ENCODE measurements at places on chromosomes 7 and 10.

DNA sequence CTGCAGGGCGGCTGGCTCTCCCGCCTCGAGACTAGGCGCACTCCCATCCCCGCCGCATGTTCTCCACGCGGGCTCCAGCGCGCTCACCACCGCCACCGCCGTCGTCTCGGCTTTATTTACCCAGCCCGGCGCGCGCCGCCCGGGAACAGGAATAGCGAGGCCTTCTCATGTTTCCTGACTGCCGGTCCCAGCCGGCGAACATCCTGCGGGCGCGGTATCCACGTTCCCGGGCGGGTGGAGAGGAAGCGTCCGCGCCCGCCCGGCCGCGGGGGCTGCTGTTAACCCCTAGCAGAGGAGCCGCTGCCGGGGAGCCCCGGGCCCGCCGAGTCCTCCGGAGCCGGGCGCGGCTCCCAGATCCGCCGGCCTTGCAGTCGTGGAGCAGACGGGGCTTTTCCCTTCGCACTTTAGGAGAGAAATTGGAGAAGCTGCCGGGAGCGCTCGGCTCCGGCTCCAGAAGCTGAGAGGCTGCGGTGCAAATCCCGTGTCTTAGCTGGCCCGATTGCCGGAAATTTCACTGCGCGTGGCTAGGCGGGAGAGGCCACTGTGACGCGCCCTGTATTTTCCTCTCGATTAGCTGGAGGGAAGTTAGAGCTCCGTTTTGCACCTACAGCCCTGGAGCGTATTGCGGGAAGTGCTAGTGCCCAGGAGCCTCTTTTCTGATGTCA, at the start of gene MKX:
Gene MKX, minus strand, starts transcription at position 88 of the 665 bp plus-strand sequence. CDS start 2,404 bp downstream, outside the sequence.
- no peak for DNase-seq

DNA sequence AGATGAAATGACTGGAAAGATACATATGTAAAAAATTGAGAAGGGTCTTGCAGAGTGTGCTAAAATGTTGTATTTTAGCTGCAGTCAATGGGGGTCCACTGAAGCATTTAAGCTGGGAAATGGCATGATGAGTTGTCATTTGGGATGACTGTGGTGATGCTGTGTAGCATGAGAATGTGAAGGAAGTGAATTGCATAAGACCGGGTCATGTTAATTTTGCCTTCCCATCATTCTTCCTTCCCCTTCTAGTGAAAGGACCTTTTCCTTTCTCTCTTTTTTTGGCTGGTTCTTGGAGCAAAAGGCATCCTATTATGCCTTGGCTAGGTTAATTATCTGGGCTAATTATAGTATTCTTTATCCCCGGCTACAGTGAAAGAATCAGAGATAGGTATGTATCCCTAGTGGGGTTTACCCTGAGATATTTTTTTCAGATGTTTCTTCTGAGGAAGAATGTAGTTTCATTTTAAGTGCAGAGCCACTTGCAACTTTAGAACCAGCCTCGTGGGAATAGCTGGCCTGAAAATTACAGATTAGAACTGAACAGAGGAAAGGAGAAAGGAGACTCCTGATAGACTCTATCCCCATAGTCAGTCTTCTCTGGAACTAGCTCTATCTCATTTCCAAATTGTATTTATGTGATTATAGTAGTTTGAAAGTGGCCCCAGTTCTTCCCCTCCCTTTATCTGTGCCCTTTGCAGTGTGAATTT, 93.6 kb downstream of the HGF start:
- no peak for DNase-seq

DNA sequence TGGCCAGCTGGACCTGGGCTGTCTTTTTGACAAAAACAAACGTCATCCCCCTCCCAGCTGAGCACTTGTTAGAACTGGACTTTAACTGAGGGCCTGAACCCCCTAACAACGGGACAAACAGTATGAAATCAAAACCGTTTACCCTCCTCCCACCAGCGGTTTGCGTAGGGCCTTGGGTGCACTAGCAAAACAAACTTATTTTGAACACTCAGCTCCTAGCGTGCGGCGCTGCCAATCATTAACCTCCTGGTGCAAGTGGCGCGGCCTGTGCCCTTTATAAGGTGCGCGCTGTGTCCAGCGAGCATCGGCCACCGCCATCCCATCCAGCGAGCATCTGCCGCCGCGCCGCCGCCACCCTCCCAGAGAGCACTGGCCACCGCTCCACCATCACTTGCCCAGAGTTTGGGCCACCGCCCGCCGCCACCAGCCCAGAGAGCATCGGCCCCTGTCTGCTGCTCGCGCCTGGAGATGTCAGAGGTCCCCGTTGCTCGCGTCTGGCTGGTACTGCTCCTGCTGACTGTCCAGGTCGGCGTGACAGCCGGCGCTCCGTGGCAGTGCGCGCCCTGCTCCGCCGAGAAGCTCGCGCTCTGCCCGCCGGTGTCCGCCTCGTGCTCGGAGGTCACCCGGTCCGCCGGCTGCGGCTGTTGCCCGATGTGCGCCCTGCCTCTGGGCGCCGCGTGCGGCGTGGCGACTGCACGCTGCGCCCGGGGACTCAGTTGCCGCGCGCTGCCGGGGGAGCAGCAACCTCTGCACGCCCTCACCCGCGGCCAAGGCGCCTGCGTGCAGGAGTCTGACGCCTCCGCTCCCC, at the start of gene IGFBP1:
Gene IGFBP1, plus strand, starts transcription at position 304 of the 808 bp plus-strand sequence. Its CDS starts 165 bp downstream, at position 469.
- no peak for DNase-seq

DNA sequence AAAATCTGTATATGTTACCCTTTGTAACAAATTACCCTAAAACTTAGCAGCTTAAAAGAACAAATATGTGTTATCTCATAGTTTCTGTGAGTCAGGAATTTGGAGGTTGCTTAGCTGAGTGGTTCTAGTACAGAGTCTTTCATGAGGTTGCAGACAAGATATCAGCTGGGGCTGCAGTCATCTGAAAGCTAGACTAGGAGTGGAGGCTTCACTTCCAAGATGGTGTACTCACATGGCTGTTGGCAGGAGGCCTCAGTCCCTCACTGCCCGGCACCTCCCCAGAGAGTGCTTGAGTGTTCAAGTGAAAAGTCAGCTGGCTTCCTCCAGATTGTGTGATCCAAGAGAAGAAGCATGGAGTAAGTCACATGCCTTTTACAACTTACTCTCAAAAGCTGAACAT, 16.9 kb upstream of the GGCT start:
- DNase-seq: no peak

Data from GF-D8 (cell line).